MM.1S (cell line): ENCODE measurements at places on chromosomes 4 and X.

DNA sequence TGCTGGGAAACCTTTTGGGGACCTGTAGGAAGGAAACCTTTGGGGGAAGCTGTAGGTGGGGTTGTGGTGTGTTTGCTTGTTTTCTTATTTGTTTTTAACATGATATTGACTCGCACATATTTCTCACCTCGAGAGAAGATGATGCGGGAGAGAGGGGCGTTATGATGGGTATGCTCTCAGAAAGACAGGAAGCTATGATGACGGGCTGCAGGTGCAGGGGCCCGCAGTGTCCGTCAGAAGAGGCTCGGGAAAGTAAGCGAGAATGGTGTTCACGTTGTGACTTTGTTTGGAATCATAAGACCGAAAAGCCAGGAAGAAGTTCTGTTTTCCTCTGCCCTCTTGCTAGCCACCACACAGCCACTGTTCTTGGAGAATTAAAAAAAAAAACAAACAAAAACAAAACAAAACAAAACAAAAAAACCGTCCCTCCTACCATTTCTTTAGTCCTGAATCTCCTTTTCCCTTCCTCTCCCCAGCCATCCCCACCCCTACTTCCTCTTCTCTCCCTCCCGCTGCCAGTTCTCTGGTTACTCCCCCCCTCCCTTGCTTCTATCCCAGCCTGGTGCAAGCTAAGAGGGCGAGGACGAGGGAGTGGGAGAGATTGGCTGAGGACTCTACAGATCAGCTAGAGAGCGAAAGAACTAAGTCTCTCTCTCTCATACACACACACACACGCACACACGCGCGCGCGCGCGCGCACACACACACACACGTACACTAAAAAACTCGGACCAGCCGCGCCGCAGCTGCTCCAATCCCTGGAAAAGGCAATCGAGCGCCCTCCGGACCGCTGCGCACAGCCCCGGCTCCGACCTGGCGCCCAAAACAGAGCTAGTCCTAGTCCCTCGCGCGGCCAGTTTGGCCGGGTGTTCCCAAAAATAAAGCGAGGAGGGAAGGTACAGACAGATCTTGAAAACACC lies at the start of gene BMP3:
BMP3 (plus strand) TSS at position 648 of the 920 bp plus-strand sequence. CDS start 577 bp downstream, outside the sequence.
- DNase-seq: no peak

GRCh38 chr4:77095101-77095821 lies 19.5 kb upstream of the CCNI start:
- DNase-seq: peak; percentile 79

GRCh38 chr4:4838936-4839810 lies 20.3 kb upstream of the MSX1 start:
- no peak for DNase-seq

- DNase-seq: no peak
These were observed 130.5 kb downstream of the LRBA start for GRCh38 chr4:150884625-150885024.

GRCh38 chr4:124423160-124423559 lies 289.4 kb downstream of the ANKRD50 start:
- no peak for DNase-seq

- no peak for DNase-seq
These were observed 552.7 kb upstream of the SLIT2 start for GRCh38 chr4:19698961-19699360.

DNA sequence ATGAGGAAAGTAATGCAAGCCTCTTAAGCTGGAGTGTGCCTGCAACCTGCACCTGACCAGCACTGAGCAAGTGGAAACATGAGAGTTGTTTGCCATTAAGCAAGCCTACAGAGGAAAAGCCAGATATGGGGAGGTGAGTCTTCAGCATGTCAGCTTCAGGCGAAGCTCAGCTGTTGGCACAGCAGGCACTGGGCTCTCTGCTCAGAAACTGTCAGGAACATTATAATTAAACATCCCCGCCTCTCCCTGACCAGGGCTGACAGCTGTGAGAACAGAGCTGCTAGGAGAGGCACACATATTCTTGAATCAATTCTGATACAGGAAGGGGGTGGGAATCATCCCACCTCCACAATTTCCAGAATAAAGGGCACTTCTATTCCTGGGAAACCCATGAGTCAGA lies 19.0 kb upstream of the DCX start:
- no peak for DNase-seq

DNA sequence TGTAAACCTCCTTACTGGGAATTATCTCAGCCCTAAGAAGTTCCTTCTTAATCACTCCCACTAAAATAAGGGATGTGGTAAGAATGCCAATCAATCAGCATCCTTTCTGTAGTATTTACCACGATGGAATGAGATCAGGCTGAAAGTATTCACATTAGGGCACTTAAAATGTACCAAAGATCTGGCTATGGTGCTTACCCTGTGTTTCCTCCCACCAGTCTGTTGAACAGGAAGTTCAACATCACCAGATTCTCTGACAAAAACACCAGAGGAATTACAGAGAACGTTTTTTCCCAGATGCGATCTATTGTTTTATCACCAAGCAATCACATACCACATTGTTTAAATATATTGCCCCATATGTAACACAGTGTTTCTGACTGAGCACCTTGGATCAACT lies 2.1 kb upstream of the CLCN3 start:
- no peak for DNase-seq

DNA sequence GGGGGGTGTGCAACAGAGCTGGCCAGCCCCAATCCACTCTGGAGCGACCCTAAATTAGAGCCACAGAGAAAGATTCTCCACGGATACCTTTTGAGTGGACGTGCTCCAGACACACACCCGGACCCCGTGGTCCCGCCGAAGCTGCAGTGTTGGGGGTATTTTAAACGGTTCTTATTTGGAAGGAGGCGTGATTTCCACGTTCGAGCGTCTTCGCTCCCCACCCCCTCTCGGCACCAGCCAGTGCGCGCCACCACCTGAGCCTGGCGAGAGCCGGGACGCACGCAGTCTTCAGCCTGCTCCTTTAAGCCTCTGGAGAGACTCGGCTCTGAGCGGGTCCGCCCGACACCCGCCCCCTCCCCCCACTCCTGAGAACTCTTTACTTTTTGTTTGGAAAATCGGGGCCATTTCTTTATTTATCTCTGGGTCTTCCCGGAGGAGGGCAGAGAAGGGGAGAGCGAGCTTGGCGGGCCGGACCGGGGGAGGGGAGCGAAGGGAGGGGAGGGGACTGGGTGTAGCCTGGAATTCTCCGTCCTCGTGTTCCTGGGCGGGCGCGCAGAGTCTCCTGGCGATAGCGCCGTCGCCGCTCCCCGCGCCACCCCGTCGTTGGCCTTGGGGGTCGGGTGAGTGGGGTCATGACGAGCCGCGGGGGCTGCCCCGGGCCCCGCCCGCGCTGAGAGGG lies 668 bp upstream of the PTCHD1 start:
- no peak for DNase-seq

DNA sequence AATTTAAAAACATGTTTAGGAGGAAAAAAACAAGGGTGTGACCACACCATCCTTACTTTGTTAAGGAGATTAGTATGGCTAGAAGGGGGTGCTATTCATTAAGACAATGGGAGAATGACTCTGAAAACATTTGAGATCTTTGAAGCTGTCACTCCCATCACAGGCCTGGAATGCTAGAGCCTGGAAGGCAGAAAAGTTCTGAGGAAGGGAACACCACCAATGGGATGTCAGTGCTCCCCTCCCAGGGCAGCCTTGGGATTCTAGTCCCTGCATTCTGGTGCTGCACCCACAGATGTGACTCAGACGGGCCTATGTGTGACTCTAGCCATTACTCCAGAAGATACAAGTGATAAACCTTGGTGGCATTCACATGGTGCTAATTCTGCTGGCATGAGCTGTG lies 162.2 kb upstream of the ANXA10 start:
- DNase-seq: no peak

DNA sequence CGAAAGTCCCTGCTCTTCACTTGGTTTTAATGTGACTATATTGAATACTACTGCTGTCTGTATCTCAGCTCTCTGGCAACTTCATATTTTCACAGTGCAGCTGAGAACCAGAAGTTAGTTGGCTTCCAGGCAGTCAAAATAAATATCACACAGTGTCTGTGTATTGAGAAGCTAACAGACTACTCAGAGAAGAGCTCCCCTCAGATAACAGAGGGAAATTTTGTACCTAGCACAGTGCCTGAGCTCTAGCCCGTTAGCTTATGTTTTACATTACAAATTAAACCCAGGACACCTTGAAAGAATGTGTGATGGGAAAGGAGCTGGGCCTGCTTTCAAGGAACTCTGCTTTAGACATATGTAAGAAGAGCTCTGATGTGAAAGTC lies 22.7 kb downstream of the JADE1 start:
- no peak for DNase-seq

GRCh38 chr4:175935016-175935661 lies 123.1 kb upstream of the GPM6A start:
- DNase-seq: no peak

DNA sequence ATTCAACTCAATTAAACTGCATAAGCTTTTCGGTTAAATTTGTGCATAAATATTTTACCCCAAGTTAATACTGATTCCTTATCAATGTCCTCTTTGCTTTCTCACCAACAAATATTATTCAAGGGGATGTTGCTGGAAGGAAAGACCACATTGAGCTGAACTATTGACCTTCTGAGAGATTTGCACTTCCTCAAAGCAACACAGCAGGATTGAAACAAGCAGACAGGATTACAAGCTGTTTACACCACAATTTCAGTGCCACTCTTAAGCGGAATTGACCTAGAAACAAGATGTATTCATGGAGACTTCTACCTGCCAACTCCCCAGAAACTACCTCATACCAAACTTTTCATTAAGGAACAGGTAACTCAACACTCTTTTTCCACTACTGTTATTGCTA lies 96.5 kb upstream of the DUSP21 start:
- no peak for DNase-seq

DNA sequence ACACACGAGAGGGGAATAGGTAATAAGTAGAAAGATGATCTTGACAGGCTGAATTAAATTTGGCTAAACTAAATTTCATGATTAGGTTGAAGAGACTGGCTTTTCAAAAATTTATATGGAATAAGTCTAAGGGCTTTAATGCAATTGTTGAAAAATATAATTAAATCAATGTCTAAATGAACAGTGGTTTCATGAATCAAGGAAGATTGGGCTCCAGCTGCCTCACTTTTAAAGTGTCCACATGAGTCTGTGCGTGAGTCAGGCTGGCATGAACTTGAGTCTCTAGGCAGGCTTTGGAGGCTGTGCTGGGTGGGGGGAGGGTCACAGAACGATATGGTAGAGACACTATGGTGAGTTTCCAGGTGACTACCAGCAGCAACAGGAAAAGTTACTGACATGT lies 111.9 kb downstream of the SORBS2 start:
- no peak for DNase-seq

- DNase-seq: no peak
These were observed 2050.7 kb downstream of the ARAP2 start for GRCh38 chr4:34193451-34194154.

DNA sequence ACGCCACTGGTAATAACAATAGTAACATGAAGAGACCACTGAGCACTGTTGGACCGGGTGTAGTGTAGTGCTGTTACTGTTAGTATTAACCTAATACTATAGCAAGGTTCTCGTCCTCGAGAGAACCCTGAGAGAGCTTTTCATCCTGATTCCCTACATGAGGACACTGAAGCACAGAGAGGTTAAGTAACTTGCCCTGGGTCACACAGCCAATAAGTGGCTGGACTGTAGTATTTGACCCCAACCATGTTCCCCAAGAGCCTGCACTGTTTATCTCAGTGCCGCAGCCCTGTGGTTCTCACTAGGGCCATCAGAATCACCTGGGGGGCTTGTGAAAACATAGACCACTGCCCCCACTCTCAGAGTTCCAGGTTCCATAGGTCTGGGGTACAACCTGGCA lies 10.4 kb downstream of the SCML1 start:
- DNase-seq: no peak

- no peak for DNase-seq
These were observed 1.8 kb downstream of the FRMPD4 start for GRCh38 chrX:12139934-12140611.

- DNase-seq: no peak
These were observed 76.4 kb upstream of the DCLK2 start for GRCh38 chr4:150001815-150002214.

DNA sequence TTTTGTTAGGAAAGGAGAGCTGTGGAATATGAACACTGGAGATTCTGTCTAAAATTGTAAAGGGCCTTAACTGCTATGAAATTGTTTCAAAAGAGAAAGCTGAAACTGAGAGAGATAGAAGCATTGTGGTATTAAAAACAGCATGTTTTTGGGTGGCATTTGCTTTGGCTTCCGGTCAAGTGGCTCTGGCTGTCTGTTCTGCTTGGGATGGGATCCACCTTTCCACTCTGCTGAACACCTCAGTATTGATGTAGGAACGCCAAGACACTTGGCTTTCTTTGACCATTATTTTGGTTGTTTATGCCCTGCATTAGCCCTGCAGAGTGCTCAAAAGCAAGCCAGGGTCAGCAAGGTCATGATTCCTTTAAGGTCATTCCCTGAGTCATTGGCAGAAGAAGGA lies 199.7 kb downstream of the SLC4A4 start:
- no peak for DNase-seq
